Activated T-helper 9 cell treated with anti-CD3 and anti-CD28 coated beads, Interleukin-2, amount 50 U/mL, for 16 hours (primary cell): ENCODE measurements at places on chromosomes 4 and X.

GRCh38 chr4:41287005-41287404, 30.3 kb downstream of the UCHL1 start:
- no peak for DNase-seq

DNA sequence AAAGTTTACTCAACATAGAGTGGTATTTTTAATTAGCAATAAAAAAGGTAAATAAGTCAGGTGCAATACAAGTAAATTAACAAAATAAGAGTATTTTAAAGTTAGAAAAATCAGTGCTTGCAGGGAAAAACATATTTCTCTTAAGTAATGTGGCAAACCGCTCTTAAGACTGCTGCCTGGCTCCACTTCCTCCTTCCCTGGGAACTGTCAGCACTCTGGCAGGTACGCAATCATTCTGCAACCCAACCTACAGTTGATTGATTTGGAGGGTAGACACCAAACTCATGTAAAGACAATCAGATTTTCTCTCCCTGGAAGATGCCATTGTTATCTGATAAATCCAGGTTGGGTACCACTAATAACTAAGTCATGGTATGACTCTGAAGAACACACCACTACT, 63.9 kb downstream of the PPP3CA start:
- DNase-seq: no peak

DNA sequence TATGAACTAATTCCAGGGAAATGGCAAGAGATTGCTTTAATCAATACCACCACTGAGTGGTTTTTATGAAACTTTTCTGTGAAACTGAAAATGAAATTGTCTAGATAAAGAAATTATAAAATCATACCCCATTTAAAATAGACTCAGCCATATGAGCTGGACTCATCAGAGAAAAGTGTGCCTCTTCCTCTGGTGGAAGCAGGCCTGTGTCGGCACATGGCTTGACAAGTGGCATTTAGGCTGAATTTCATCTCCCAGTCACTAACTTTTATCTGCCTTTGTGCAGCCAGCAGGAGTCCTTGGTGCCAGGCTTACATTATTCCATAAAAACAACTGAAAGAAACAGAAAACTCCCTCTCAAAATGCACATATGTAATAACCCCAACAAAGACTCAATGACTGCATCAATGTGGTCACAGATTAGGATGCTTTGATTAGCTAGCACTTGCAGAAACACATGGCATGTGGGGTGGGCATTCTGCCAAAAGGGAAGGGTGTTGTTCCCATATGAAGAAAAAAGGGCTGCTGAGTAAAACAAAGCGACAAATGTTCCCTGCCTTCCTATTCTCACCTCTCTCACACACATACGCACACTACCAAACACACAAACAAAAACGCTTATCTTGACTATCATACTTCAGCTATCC, 232.3 kb downstream of the PABPC4L start:
- DNase-seq: no peak

DNA sequence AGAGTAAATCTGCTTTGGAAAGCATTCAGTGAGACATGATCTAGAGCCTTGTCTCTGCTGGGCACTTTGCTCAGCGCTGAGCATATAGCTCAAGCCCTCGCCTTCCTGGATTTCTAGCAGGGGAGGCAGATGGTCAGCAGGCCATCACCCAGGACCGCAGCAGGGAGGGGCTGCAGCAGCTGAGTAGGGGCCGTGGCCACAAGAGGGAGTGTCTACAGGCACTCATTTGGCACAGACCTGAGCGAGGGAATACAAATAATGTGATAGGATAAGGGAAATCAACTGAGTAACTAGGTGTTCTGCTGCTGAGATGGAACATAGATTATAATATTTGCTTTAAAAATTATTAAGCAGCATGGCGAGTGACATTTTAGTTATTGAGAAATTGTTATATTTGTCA, 30.2 kb downstream of the OFD1 start:
- DNase-seq: no peak

DNA sequence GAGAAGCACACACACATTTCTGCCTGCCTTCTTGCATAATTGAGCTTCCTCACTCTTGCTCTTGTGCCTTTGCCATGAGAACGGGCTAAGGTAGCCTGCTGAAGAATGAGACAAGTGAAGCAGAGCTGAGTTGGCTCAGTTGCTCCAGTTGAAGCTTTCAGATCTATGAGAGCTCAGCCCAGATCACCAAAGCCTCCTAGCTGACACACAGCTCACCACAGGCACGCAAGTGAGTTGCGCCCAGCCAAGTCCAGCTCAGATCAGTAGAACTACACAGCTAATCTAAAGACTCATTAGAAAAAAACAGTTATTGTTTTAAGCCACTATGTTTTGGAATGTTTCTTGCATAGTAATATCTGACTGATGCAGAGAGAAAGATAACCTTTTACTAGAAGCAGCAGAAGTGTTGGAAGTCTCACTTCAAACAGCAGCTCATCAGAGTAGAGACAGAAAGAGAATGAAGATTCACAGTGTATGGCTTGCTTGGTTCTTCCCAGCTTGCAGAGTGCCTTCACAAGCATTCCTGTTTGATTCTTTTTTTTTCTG, 362.4 kb downstream of the MID1IP1 start:
- DNase-seq: no peak

DNA sequence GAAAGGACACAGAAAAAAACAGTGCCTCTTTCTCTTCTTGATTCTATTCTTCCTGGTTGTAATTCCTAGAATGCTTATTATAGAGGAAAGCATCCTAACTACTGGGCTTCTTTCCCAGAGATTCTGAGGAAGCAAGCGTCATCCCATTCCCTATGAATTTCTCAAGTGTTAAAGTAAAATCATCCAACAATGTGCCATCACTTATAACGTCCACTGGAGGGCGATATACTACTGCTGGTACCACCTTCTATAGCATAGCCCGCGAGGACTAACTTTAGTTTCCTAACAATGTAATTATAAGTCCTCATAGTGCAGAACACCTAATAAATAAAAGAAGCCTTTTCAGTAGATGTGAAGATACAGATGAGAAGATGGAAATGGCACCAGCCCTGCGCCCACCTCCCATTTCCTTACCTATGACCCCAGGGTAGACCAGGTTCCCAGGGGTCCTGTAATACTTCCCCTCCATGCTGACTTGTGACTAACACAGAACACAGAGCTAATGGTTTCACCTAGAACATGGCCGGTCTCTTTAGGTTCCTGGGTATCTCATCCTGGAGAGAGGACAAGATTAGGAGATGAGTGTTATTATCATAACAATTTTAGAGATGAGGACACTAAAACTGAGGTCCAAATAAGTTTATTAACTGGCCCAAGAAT, 4.2 kb downstream of the CENPVL3 start:
- DNase-seq: no peak

GRCh38 chr4:154836513-154836912, 55.4 kb downstream of the RBM46 start:
- DNase-seq: no peak

- DNase-seq: no peak
Measured at GRCh38 chr4:76641758-76642157, 206.7 kb downstream of the SHROOM3 start.

GRCh38 chrX:22320236-22320873, 47.6 kb downstream of the CBLL2 start:
- DNase-seq: no peak
